ENCODE measurements at places on chromosomes 13 and 19.

- no peak for DNase-seq
These were observed 95.9 kb upstream of the ZNF536 start for GRCh38 chr19:30276011-30276882.

DNA sequence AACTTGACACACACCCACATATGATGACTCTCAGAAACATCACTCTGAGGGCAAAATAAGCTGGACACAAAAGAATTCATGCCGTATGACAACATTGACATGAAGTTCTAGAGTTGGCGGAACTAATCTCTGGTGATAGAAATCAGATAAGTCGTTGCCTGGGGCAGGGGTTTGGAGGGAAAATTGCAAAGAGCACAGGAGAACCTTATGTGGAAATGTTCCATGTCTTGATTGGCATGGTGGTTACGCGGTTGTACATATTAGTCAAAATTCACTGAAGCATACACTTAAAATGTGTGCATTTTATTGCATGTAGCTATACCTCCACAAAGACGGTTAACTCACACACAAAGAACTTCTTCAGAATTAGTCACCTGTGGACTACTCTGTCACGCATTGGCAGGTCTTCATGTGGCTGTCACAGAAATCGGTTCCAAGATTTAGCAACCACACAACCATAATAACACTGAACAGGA, 137.8 kb upstream of the GJB6 start:
- DNase-seq = no peak

DNA sequence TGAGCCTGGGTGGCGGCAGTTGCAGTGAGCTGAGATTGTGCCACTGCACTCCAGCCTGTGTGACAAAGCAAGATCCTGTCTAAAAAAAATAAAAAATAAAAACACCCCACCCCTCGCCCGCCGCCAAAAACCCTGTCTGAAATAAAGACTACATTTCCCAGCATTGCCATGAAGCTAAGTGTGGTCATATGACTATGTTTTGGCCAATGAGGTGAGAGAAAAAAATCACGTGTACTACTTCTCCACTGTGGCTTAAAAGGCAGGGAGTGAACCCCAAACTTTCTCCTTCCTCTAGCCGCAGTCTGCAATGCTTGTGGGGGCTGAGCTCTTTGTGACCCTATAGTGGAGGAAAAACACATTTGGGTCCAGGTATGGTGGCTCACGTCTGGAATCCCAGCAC, 54.9 kb downstream of the COLGALT1 start:
- DNase-seq = no peak

- no peak for DNase-seq
These were observed 1704.7 kb downstream of the SLITRK5 start for GRCh38 chr13:89375839-89376238.

DNA sequence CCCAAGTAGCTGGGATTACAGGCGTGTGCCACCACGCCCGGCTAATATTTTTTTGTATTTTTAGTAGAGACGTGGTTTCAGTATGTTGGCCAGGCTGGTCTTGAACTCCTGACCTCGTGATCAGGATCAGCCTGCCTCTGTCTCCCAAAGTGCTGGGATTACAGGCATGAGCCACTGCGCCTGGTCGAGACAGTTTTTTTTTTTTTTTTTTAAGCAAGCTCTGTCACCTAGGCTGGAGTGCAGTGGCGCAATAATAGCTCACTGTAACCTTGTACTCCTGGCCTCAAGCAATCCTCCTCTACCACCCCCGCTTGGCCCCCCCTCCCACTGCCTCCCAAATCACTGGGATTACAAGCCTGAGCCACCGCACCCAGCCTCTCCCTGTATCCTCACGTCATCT, 6.4 kb upstream of the MAP2K7 start:
- DNase-seq = no peak

DNA sequence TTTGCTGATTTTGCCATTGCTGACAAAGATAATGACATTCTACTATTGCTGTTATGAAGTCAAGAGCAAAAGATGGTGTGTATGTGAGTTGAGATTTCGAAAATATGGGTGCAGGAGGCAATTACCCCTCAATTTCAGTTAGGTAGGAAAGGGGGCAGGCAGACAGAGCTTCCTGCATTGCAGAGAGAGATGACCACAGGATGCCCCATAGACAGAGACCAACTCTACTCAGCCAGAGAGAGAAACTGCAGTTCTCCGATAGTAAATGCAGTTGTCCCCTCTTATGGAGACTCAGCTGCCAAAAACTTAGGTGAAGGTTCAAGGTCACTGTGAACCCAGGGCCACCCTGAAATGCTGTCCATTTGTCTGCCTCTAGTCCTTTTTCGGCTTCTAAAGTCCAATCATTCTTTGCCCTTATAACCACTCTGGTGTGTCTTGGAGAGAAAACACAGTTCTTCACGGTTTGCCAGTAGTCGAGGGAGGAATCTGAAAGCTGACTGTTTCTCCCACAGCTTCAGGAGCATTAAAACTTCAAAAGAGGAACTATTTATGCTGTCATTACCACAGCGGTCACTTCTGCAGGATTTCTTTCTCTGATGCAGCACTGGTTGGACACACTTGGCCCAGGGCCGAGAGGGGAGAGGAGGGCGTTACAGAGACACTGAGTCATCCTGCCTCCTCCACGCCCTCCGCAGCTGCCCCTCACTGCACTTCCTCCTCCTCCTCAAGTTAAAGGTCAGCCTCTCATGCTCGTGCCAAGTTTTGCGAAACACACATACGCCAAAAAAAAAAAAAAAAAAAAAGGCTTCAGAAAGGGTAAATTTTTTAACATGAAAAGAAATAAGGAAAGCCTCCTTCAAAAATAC, 264.3 kb downstream of the FOXO1 start:
- peak; percentile 6 for DNase-seq

- no peak for DNase-seq
These were observed 2712.2 kb upstream of the PCDH20 start for GRCh38 chr13:64127856-64128255.

DNA sequence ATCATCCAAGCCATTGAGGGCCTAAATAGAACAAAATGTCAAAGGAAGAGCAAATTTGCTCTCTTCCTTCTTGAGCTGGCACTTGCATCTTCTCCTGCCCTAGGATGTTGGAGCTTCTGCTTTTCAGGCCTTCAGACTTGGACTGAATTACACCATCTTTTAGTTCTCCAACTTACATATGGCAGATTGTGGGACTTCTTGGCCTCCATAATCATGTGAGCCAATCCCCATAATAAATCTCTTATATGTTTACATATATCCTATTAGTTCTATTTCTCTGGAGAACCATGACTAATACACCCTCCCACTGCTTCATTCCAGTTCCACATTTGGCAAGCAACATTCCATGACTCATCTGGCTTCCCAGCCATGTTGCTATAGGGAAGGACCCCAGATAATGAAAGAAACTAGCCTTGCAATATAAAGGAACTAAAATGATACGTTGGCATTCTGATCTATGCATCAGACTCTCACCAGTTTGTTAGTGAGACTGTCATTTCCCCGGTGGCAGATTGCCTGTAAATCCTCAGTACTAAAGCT, 11.0 kb upstream of the ACOD1 start:
- DNase-seq = no peak

GRCh38 chr19:18768046-18768771, 22.9 kb downstream of the COMP start:
- DNase-seq = no peak

GRCh38 chr19:6273701-6274601, 5.8 kb downstream of the MLLT1 start:
- peak; percentile 51 for DNase-seq

DNA sequence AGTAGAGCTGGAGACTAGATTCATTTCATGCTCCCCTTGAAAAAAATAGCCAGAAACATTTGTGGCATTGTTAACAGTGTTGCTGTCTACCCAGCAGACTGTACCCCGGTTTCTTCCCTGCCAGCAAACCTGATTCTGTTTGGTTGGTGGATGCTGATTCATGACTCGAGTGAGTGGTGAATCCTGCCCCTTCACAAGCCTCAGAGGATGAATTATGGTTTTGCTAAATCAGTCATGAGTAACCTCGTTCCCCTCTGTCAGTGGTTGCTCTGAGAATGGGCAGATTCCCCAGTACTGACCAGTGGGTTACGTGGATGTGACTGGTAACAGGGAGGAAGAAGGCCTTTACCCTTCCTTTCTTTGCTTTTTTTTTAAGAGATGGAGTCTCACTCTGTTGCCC, 10.1 kb downstream of the NLRP12 start:
- no peak for DNase-seq

- DNase-seq = no peak
These were observed 98.3 kb downstream of the ELF1 start for GRCh38 chr13:40920826-40921225.

- DNase-seq = no peak
These were observed 420.3 kb upstream of the PCDH9 start for GRCh38 chr13:67650471-67650870.

- no peak for DNase-seq
These were observed 43.6 kb downstream of the ZNF611 start for GRCh38 chr19:52691215-52691610.
